ENCODE measurements at places on chromosomes 7 and 10.
A peak's percentile ranks its signal among the peaks of the same experiment; 100 is the strongest.

- DNase-seq: no peak
Measured at GRCh38 chr10:176677-177076, 41.4 kb downstream of the ZMYND11 start.

GRCh38 chr10:123392182-123392963, 238.2 kb downstream of the BUB3 start:
- no peak for DNase-seq

DNA sequence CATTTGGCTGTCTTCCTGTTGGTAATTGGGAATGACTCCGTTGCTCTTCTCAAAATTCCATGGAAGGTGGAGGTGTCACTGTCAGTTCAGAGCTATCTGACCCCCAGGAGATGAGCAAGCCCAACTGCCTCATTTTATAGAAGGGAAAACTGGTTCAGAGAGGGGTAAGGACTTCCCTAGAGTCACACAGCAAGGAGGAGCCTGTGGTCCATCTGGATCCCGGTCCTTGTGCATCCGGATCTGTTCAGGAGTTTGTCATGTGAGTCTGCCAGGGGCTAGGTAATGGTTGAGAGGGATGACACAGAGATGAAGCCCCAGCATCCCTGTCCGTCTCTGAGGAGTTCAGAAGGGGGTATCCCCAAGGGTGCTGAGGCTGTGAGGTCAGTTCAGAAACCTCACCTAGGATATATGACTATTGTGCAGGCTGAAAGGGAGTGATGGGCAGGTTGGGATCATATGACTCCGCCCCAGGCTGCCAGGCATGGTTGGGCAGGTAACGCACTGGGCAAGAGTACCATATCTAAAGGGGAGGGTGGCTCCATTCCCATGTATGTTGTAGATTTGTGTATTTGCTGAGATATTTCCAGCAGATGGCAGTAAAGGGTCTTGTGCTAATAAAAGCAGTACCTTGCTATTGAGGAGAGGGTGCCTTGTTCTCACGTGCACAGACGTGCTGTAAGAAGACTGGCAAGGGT, 16.0 kb upstream of the SLC29A3 start:
- DNase-seq: no peak

GRCh38 chr10:3622845-3623621, 162.0 kb downstream of the KLF6 start:
- DNase-seq: no peak

GRCh38 chr7:100167912-100168323, 499 bp downstream of the GAL3ST4 start:
- DNase-seq: no peak

- DNase-seq: no peak
Measured at GRCh38 chr7:128827971-128828711, 2.1 kb upstream of the FLNC start.

GRCh38 chr10:62860946-62861345, 44.8 kb upstream of the EGR2 start:
- DNase-seq: no peak

DNA sequence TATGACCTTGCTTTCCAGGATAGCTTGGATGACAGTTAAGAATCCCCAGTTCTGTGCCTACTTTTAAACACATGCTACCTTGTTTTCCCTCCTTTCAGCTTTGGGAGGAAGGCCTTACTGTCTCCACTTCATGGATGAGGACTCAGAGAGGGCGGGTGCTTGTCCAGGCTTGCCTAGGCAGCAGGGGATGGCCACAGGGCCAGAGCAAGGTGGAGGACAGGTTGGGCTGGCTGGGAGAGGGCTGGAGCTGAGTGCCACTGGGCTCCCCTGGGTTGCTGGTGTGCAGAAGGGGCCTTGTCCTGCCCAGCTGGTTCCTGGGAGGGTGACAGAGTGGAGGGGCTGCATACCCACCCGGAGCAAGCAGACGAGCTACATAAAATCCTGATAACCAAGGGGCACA, 117.8 kb downstream of the GRK5 start:
- no peak for DNase-seq

- no peak for DNase-seq
Measured at GRCh38 chr10:6737080-6737641, 157.1 kb upstream of the PRKCQ start.

DNA sequence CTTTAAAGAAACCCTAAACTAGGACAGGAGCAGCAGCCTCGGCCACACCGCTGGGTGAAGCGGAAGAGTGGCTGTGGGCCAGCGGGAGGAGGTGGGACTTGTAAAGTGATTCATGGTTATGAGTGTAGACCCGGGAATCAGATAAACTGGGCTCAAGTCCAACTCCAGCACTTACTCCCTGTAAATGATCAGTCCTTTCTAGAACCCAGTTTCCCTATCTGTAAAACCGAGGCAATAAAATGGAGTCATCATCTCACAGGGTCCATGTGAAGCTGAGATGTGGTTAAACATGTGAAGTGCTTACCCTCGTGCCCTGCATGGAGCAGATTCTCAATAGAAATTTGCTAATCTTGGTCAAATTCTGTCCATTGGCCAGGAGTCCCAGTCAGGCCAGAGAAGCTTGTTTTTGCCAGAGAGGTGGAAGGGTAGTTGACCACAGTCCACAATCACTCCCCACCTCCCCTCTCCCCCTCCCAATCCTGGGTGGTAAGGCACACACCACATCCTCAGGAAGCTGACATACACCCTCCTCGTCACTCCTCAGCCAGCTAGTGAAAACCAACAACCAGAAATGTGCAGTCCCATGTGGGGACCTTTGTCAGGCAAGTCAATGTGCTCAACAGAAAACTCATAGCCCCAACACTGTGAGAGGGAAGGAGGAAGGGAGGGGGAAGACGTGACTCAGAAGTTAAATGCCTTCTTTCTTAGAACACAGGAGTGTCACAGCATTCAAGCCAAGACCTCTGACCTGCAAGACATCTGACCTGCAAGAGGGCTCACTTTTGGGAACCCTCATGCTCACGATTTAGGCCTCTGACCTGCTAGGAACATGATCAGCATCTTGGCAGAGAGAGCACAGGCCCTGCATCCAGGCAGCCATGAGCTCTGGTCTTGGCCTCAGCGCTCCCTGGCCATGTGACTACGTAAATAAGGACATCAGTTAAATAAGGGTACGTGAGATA, 145.1 kb downstream of the PLXNA4 start:
- peak; percentile 36 for DNase-seq

DNA sequence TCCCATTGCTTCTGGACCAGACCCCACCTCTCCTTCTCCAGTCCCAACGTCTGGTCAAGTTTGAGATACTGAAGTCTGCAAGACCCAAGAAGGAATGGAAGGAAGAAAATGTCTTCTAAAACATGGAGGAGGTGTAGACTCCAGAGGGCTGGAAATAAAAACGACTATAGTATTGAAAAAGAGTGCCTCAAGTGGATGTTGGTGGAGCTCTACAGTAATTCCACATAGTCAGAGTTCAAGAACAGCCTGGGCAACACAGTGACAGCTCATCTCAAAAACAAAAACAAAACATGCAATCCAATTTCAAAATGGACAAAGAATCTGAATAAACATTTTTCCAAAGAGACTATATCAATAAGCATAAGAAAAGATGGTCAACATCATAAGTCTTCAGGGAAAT, 2.3 kb upstream of the PCGF6 start:
- no peak for DNase-seq

- no peak for DNase-seq
Measured at GRCh38 chr7:36658335-36659171, 65.7 kb downstream of the AOAH start.

DNA sequence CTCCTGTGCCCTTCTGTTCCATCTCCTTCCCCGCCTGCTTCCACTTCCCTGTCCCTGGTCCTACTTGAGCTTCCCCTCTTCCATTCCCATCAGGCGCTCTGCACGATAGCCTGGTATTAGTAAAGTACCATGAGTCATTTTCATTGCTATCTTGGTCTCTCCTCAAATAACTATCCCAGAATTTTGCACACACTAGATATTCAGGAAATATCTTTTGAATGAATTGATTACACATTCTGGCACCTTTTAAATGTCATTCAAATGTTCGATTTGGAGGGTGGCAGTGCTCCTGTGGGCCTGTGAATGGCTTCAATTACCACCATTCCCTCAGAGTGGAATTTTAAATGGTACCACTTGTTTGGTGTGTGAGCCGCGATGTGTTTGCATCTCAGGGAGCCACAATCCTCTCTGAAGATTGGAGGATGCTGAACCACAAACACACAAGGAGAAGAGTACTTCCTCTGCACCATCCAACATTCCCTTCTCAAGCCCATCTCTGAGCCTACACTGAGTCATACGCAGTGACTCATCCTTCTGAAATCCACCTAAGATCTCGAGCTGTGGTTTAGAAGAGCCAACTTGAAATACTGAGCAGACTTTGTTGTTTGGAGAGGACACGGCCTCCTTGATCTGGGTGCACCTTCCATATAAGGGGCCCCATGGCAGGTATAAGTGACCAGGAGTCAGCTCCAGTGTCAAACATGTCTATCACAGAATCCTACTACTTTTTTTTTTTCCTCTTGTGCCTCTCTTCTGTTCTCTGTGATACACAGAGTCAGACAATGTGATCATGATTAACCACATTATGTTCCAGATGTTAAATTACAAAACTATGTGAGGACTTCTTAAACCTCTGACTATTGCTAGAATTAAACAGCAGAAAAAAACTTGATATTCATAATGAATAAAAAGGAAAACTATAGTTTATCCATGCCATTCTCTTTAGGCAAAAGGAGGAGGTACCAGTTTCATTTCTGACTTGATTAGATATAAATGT, 81.9 kb downstream of the BMPER start:
- no peak for DNase-seq

- no peak for DNase-seq
Measured at GRCh38 chr7:143415742-143416397, 7.2 kb upstream of the EPHA1 start.

- DNase-seq: no peak
Measured at GRCh38 chr10:88828310-88828709, 23.3 kb downstream of the ANKRD22 start.

DNA sequence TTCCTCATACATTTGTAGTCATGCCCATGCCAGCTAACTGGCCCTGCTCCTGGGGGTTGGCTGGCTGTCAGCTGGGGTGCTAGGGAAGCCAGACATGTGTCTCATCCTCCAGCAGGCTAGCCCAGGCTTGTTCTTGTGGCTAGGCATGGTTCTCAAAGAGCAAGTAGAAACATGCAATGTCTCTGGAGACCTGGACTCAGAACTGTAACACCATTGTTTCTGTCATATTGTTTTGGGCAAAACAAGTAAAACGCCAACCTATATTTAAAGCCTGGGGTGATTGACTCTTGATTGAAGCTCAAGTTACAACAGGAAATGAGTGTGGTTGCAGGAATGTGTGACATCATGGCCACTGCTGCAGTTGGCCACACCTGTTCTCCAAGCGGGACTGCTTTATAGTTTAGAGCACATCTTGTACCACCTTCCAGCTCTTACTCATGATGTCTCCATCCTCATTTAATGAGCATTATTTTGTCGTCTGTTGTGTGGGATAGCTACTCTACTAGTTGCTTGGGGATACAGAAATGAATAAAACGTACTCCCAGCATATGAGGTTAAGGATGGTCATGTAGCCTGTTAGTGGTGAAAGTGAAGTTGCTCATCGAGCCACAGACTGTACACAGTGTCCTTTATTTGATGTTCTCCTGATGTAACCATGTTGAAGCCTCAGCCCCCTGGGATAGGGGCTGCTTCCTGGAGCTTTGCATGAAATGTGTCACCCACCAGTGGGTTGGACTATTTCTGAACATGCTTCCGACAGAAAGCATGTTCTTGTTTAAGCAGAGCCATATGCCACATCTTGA, 168.4 kb downstream of the SORCS3 start:
- DNase-seq: no peak

- DNase-seq: no peak
Measured at GRCh38 chr7:124489925-124490324, 275.7 kb downstream of the GPR37 start.

- DNase-seq: no peak
Measured at GRCh38 chr7:94584113-94584512, 71.8 kb downstream of the SGCE start.

GRCh38 chr7:132934017-132934416, 147.9 kb downstream of the CHCHD3 start:
- DNase-seq: no peak

DNA sequence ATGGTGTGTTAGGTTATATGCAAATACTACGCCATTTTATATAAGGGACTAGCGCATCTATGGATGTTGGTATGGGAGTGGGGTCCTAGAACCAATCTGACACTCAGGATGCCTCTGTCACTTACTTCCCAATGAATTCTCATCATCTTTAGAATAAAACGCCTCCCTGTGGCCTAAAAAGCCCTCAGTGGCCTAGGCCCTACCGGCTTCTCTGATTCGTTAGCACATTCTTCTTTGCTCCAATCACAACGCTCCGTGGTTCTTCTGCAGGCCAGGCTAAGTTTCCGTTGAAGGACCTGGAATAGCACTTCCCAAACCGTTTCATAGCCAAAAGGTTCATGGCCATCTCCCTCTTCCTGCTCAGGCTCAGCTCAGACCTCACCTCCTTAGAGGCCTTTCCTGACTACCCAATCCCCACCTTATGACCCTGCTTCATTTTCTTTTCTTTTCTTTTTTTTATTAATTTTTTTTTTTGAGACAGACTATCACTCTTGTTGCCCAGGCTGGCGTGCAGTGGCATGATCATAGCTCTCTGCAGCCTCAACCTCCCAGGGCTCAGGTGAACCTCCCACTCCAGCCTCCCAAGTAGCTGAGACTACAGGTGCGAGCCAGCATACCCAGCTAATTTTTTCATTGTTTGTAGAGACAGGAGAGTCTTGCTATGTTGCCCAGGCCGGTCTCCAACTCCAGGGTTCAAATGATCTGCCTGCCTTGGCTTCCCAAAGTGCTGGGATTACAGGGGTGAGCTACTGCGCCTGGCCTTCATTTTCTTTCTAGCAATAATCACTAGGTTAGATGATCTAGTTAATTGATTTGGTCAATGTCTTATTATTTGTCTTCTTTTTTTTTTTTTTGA, 24.5 kb upstream of the YWHAG start:
- DNase-seq: no peak

GRCh38 chr7:142478479-142479220, 220.8 kb upstream of the PRSS58 start:
- DNase-seq: no peak

DNA sequence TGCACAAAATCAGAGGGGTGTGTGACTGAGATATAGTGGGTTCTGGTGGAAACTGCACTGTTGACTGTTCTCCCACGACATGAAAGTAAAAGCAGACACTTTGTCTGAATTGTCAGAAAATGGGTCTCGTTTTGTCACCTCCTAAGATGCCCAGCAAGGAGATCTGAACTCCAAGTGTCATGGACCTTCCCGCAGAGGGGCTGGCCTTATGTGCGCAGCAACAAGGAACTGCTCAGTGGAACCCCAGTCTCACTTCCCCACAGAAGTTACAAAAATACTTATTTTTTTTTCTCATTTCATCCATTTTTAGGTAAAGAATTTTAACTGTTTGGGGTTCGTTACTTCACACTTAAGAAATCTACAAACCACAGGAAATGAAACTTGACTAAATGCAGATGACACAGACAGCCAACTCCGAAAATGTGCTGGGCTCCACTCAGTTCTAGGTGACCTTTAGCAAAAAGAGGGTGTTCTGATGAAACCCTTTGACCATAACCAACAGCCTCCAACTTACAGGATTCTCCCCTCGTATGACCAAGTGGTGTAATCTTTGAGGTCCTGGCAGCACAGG, 115.0 kb downstream of the FAM107B start:
- DNase-seq: peak; percentile 37

- no peak for DNase-seq
Measured at GRCh38 chr10:614139-614711, 75.2 kb downstream of the DIP2C start.

- no peak for DNase-seq
Measured at GRCh38 chr7:47197486-47197885, 384.4 kb downstream of the TNS3 start.

- DNase-seq: no peak
Measured at GRCh38 chr10:29685506-29685905, 50.7 kb upstream of the SVIL start.

- DNase-seq: no peak
Measured at GRCh38 chr7:151286148-151286547, 37.7 kb upstream of the SMARCD3 start.

Measured in activated T-cell treated with anti-CD3 and anti-CD28 coated beads, Interleukin-2, amount 50 U/mL, for 1 hour (primary cell).